ENCODE measurements at places on chromosomes 13 and 19.
A peak's percentile ranks its signal among the peaks of the same experiment; 100 is the strongest.

- DNase-seq: no peak
Measured at GRCh38 chr19:40805258-40805868, 6.4 kb downstream of the EGLN2 start.

- no peak for DNase-seq
Measured at GRCh38 chr13:30325668-30326067, 18.3 kb upstream of the KATNAL1 start.

GRCh38 chr19:13169769-13170168 lies 19.6 kb downstream of the IER2 start:
- DNase-seq: no peak

- DNase-seq: no peak
Measured at GRCh38 chr13:112053744-112054615, 13.0 kb upstream of the SOX1 start.

GRCh38 chr19:2254064-2254872 lies 1.9 kb downstream of the JSRP1 start:
- DNase-seq: no peak

GRCh38 chr19:2552859-2553258 lies 76.9 kb downstream of the GADD45B start:
- peak; percentile 50 for DNase-seq

DNA sequence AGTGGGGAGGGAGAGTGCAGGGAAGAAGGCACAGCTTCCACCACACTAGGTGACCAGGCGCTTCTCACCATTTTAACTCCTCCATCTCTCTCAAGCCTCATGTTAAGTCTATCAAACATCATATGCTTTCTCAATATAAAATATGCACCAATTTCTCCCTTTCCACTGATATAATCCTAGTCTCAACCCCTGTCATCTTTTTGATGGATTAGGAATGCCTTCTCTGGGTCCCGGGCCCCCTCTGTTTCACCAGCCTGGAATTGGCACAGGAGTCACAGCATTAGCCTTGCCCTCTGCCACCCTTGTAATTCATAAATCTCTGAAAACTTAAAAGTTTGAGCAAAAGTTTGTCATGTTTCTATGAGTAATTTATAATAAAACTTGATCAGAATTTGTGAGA lies at the start of gene ZSCAN4:
Gene ZSCAN4, plus strand, starts transcription at position 301 of the 400 bp plus-strand sequence. CDS start 7,211 bp downstream, outside the sequence.
- DNase-seq: no peak

- DNase-seq: peak; percentile 64
Measured at GRCh38 chr19:12838182-12838885, at the start of gene MAST1. MAST1 (plus strand) TSS chr19:12838515; CDS start chr19:12838573, 58 bp downstream.

DNA sequence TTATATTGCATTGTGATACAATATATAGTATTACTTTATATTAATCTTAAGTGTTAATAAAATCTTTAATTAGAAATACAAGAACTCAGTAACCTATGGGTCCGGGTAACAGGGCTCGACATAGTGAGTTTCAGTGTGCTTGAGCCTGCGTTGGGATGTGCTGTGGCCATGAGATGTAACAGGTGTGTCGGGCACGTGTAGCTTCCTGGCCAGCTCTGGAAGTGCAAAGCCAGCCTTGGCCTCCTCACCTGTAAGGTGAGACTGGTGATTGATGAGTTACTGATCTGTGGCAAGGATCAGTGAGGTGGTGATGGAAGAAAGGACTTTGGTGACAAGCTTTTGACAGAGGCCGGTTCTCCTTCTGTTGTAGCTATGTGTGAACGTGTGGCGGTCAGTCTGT lies 19.2 kb downstream of the ATP4B start:
- no peak for DNase-seq

GRCh38 chr19:30930941-30931706 lies 418.1 kb downstream of the TSHZ3 start:
- DNase-seq: no peak

DNA sequence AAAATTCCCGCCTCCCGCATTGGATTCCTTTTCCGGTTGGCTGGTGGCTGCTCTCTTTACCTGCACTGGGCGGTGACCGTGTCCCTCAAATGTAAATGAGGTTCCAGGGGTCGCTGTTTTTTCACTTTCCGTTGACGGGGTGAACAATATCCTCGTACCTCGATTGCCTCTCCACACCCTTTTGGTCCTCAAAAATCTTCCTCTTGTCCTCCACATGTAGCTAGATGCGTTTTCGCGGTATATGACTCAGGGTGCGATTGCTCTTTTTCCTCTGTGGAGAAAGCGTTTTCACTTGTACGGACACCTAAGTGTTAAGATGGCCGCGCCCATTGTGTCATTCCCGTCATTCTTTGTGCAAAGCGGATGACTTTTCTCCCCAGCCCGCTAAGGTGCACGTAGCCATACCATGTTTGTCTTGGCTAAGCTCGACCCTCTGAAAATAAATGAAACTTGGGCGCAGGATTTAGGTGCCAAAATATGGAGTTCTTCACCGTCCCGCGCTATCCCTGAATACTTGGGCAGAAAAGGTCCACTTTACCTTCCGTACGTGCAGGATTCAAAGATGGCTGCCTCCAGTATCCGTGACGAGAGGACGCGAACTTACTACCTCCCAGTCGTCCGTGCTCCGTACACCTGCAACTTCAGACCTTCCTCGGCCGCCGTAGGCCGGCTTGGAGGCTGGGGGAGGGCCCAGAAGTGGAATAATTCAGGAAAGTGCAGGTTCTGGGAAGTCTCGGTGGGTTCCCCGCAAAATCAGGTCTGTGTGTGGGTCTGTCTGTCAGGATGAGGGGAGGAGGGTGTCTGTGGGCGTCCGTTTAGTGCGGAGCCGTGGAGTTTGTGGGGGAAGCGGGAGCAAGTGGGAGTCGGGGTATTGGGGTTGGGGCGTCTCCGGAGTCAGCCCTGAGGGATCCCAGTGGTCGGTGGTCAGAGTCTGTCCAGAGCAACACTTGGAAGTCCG lies at the start of gene ZNF613:
Gene ZNF613, plus strand, starts transcription at position 689 of the 958 bp plus-strand sequence. CDS start 8,749 bp downstream, outside the sequence.
- peak; percentile 80 for DNase-seq

DNA sequence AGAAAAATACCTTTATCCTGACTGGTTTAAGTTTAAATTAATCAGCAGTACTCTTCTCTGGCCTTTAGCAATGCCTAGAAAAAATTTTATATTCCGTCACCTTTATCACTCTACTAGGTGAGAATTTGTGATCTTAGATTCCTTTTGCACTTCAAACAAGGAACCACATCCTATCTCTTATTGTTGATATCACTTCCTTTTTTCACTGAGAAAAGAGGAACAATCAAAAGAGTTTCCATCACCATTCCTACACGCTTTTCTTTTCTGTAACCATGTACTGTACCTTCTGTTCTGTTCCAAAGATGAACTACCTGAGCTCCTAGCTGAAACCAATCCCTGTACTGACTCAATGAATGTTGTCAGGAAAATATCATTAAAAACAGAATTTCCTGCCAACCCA lies 1379.0 kb upstream of the MIR17HG start:
- DNase-seq: no peak

GRCh38 chr19:39941615-39942365 lies 7.4 kb upstream of the FCGBP start:
- DNase-seq: peak; percentile 44

GRCh38 chr13:39411511-39411910 lies 191.5 kb downstream of the LHFPL6 start:
- DNase-seq: no peak

DNA sequence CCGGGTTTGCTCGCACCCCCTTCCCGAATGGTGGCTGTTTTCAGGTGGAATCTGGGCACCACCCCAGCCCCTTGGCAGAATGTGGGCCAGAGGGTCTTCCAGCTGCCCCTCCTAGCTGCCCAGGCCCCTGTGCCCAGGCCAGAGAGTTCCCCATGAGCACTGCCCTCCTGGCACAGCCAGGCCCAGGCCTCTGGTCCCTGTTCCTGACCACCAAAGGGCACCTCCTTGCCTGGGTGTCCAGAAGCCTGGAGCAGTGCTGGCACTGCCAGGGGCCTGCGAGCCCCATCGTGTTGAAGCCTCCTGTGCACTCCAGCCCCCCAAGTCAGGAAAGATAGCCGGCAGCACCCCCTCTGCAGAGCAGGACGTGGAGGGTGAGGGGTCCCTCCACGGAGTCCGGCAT lies 23.4 kb downstream of the PIAS4 start:
- no peak for DNase-seq

DNA sequence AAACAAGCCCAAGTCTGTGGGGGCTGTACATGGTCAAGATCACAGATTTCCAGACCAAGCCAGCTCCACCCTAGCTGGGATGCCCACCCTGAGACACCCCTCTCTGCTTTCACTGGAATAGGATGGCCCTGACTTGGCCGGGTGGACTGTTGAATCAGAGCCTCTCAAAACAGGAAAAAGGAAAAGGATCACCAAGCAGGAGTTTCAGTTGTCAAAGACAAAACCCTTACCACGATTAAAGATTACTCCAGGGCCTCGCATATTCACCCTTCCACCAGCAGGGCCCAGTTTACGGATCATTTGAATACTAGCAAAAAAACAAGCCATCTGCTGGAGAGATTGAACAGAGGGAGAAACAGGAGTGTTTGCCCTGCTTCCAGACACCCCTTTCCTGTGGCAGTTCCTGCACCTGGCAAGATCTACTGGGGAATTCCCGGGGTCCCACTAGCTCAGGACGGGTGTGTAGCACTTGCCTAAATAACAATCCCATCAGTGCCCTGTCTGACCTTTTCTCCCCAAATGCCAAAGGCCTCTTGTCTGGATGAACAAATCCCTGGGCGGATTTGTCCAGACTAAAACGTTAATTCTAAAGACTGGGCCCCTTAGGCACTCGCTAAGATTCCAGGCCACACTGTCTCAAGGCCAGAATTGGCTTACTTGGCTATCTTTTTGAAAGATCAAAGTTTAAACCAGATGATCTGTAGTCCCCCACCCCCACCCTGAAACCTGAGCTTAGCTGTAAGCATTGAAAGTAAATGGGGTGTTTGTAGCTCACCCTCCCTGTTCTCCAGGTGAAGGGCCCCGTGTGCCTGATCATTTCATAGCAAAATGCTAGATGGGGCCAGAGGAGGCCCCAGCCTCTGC lies 38.4 kb downstream of the ACTN4 start:
- DNase-seq: no peak

DNA sequence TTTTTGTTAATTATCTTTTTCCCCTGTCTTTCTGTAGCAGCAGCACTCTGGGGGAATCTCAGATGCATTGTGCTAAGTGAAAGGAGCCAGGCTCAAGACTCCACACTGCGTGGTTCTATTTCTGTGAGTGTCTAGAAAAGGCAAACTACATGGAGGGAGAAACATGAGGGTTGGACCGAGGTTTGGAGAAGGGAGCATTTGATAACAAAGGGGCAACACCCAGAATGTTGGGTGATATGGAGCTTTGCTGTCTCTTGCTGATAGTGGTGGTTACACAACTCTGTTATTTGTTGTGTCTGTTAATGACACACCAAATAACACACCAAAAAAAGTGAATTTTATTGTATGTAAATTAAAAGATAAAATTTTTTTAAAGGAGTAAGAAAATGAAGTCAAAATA lies 107.8 kb downstream of the COL4A2 start:
- DNase-seq: no peak

- no peak for DNase-seq
Measured at GRCh38 chr13:94548821-94549231, 47.1 kb downstream of the TGDS start.

DNA sequence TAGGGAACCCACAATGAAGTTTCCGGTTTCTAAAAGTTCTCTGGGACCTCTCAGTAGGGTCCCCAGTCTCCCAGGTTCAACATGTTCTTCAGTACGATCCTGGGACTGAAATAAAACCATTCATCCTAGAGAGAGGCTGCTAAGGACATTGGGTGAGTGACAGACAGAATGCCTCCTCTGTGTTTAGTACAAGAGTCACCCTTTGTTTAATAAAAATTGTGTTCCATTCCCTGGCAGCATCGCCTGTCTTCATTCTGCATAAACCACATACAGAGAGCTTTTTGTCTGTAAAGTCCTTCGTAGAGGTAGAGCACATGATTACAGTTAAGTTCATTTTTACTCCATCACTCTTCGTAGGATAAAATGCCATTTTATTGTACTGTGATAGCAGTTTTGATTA lies 95.3 kb upstream of the GPR12 start:
- DNase-seq: no peak

DNA sequence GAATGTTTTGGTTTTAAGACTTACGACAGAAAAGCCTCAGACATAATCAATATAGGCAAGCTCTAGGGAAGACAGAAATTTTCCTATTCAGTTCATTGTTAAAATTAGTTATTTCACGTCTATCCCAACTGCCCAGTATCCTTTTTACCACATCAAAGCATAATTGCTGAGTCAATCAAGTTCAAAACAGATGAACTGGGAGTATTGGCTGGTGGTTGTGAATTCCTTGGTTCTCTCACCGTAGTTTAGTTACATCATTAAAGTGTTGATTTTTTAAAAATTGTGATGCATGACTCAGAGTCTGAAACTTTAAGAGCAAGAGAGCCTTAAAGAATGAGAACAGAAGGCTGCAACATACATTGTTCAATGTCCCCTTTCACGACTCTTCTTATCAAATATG lies 143.3 kb upstream of the FREM2 start:
- DNase-seq: no peak

- DNase-seq: no peak
Measured at GRCh38 chr13:47548294-47548840, 452.7 kb downstream of the SUCLA2 start.

DNA sequence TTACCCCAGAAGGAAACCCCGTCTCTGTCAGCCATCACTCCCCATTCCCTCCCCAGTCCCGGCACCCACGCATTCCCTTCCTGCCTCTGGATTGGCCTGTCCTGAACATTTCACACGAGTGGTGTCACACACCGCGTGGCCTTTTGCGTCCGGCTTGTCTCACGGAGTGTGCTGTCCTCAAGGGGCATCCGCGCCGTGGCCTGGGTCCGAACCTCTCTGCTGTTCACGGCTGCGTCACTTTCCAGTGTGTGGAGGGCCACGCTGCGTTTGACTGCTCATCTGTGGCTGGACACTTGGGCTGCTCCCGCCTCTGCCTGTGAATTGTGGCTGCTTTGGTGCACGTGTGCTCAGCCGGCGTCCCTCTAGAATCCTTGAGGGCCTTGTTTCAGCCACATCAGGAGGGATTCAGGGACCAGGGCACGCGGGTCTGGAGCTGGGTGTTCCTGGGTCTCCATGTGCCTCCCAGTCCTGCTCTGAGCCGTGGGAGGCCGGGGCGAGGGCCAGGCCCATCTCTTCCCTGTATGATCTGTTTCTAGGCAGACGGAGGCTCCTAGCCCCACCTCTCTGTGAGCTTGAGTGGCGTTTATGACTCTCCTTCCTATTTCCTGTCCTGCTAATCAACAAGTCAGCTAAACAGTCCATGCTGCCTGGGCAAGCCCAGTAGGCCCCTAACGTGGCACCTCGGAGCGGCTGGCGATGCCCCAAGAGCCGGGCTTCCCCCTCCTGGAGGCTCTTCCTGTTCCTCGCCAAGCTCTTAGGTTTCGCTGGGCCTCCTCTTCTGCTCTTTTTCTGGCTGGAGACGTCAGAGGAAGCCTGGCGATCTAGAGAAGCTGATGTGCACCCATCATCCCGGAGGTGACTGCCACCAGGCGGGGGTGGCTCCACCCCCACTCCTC lies 8.1 kb downstream of the STK11 start:
- peak; percentile 41 for DNase-seq
